Osteocyte (in vitro differentiated cells): ENCODE measurements at places on chromosomes 6 and 20. TPM values are rescaled to one million over a fixed set of nuclear protein-coding genes. Genes with fewer than 3 reads are reported as not detected.

Gene SAMD3
- total RNA-seq = 0.42 and 0.64 TPM in 2 replicates

Gene HSPA12B
- total RNA-seq = not detected in 2 replicates

Gene DLK2
- 0.43 TPM in 1 of 2 replicates, not detected in the other for total RNA-seq

Gene RNF182
- 9.8 and 11.0 TPM in 2 replicates for total RNA-seq

Gene MEI4
- total RNA-seq = not detected in 2 replicates

Gene RAMACL
- 2.5 and 3.6 TPM in 2 replicates for total RNA-seq

Gene KCNQ5
- total RNA-seq = 5.5 and 7.2 TPM in 2 replicates

Gene TLDC2
- total RNA-seq = 0.26 TPM in 1 of 2 replicates, not detected in the other

Gene ENPP5
- total RNA-seq = not detected in 2 replicates

Gene DYNLRB1
- total RNA-seq = 160 and 166 TPM in 2 replicates
